ENCODE measurements at places on chromosomes 3 and 15. TPM values are rescaled to one million over a fixed set of nuclear protein-coding genes. Genes with fewer than 3 reads are reported as not detected.

DNA sequence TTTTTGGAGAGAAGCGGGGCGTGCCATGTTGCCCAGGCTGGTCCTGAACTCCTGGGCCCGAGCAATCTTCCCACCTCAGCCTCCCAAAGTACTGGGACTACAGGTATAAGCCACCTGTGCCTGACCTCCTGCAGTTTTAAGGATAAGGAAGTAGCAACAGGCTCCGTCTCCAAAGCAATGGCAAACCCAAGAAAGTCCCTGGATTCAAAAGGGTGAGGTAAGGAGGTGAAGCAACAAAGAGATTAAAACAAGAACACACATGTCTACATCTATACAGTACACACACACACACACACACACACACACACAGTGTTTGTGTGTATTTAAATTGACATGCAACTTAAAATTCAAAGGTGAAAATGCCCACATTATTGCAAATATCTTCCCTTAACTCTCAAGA lies 58.9 kb downstream of the ABCC5 start:
- no peaks in the 10 kb centered on the region for H3K4me1 ChIP-seq
- H3K4me3 ChIP-seq: no peak overlapping the region
- no peaks in the 10 kb centered on the region for H3K27me3 ChIP-seq
- no peak overlapping the region for H3K27ac ChIP-seq
- H3K36me3 ChIP-seq: peaks cover 41% of the 10 kb centered on the region
- DNase-seq: no peak

DNA sequence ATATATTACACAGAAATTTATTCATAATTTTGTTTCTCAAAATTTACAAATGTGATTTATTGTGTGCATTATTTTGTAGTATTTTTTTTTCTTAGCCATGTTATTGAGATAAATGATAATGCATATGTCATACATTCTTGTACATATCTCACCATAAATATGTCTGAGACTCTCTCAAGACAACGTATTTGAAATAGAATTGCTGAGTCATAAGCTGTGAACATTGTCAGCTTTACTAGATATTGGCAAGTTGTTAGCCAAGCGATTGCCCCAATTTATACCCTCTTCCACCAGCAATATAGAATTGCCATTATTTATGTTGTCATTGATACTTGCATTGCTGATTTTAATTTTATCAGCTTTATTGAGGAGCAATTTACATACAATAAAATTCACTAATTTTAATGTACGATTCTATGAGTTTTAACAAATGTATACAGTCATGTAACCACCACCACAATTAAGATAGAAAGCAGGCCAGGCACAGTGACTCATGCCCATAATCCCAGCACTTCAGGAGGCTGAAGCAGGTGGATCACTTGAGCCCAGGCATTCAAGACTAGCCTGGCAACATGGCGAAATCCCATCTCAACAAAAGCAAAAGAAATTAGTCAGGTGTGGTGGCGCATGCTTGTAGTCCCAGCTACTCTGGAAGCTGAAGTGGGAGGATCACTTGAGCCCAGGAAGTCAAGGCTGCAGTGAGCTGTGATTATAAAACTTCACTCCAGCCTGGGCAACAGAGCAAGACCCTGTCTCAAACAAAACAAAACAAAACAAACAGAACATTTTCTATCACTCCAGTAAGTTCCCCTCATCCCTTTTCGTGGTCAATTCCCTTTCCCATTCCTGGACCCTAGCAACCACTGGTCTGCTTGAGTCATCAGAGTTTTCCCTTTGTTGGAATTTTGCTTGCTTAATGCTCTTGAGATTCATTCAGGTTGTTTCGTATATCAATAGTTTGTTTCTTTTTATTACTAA lies 373.1 kb downstream of the MFSD1 start:
- DNase-seq: no peak
- no peaks in the 10 kb centered on the region for H3K4me1 ChIP-seq
- no peak overlapping the region for H3K4me3 ChIP-seq

DNA sequence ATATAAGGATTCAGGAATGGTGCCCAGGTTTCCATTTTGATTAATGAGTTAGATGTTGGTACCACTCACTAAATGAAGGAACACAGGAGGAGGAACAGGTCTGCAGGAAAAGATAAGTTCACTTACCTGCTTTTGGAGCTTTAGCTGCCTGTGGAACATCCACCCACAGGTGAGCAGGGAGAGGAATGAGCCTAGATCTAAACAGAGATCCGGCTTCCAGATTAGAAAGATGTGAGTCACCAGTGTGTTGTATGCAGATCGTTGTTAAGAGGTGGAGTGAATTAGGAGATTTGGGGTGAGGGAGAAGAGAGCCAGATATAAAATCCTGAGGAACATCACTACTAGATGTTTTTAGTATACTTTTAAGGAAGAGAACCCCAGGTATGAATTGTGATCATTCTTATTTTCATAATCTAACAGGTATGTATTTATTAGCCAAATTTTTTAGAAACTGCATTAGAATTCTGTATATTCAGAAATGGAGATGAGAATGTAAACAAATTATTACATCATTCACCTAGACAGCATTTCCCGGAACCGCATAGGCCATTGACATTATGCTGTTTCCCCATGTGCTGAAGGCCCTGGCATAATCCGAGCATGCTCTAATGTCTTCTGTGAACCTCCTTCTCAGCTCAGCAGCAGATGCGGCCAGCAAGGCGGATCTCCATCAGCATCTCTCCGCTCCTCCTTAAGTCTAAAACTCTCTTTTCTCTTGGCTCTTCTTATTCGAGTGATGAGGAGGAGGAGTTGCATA lies 118.2 kb downstream of the KLHL25 start:
- H3K27me3 ChIP-seq: no peaks in the 10 kb centered on the region
- H3K36me3 ChIP-seq: peaks cover 68% of the 10 kb centered on the region
- H3K4me1 ChIP-seq: no peaks in the 10 kb centered on the region
- H3K27ac ChIP-seq: peak overlapping the region; percentile 69

- no peaks in the 10 kb centered on the region for H3K36me3 ChIP-seq
- no peak overlapping the region for H3K4me3 ChIP-seq
- DNase-seq: no peak
- H3K27me3 ChIP-seq: no peaks in the 10 kb centered on the region
- H3K27ac ChIP-seq: no peak overlapping the region
Measured at GRCh38 chr3:173529062-173529711, 131.6 kb downstream of the NLGN1 start.

- H3K4me1 ChIP-seq: no peaks in the 10 kb centered on the region
- no peak overlapping the region for H3K4me3 ChIP-seq
- no peak for DNase-seq
- no peaks in the 10 kb centered on the region for H3K36me3 ChIP-seq
Measured at GRCh38 chr15:46848704-46849103, 868.6 kb upstream of the SEMA6D start.

- no peak overlapping the region for H3K4me3 ChIP-seq
- DNase-seq: no peak
- H3K27ac ChIP-seq: no peak overlapping the region
- no peaks in the 10 kb centered on the region for H3K27me3 ChIP-seq
Measured at GRCh38 chr3:8871306-8871705, 92.0 kb downstream of the RAD18 start.

- H3K27ac ChIP-seq: no peak overlapping the region
- H3K4me1 ChIP-seq: no peaks in the 10 kb centered on the region
- no peaks in the 10 kb centered on the region for H3K36me3 ChIP-seq
- H3K27me3 ChIP-seq: peaks cover 3% of the 10 kb centered on the region
- no peak for DNase-seq
Measured at GRCh38 chr15:77862651-77863104, 214.8 kb downstream of the TBC1D2B start.

DNA sequence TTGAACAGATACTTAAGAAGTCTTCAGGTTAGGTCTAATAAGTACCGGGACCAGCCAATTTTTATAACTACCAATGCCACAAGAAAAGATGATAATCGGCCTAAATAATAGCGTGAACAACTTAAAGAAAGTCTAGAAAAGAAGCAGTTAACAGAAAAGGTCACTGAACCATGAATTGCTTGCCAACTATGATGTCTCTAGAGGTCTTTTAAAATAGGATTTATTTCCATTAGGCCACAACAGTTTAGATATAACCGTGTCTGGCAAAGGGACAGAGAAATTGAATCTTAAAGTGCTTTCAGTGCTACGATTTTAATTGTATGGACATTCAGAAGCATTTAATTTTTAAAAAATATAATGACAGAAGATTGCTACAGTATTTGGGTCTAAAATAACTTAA lies 1070.4 kb downstream of the ROBO1 start:
- H3K36me3 ChIP-seq: no peaks in the 10 kb centered on the region
- H3K4me1 ChIP-seq: no peaks in the 10 kb centered on the region
- no peak overlapping the region for H3K4me3 ChIP-seq
- no peak for DNase-seq
- no peaks in the 10 kb centered on the region for H3K27me3 ChIP-seq

GRCh38 chr15:92061511-92062195 lies 208.1 kb downstream of the SLCO3A1 start:
- no peaks in the 10 kb centered on the region for H3K27me3 ChIP-seq
- DNase-seq: no peak
- no peaks in the 10 kb centered on the region for H3K36me3 ChIP-seq

- DNase-seq: no peak
- H3K27me3 ChIP-seq: no peaks in the 10 kb centered on the region
- H3K36me3 ChIP-seq: peaks cover 34% of the 10 kb centered on the region
- H3K4me3 ChIP-seq: no peak overlapping the region
Measured at GRCh38 chr15:82840166-82840565, 30.7 kb downstream of the WHAMM start.

The LMCD1 gene
- total RNA-seq: not detected

The ALPK3 gene
- 0.11 TPM for total RNA-seq

The IL20RB gene
- total RNA-seq: 3.6 TPM

The ZNF385D gene
- total RNA-seq: not detected

All from naive thymus-derived CD8-positive, alpha-beta T cell (primary cell).